ENCODE measurements at places on chromosomes 1 and 21.

DNA sequence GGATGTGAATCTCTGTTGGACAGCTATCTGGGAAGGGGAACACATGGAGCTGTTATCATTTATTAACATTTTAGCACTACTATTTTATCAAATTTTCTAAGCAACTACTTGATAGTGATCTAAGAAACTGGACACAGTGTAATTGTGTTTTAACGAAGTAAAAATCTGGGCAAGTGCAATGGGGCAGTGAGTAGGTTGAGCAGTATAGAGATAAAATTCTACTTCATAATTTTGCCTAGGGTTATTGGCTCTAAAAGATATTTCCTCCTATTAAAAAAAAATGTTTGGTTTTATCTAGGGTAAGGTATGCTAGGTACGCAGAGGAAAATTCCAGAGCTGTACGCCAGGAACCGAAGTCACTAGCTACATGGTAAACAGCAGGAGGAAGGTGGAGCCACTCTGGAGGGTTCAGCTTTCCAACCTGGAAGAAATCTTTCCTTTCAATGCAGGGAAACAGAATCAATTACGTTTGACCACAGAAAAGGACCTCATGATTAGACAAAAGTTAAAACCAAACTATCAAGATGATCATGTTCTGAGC, 43.3 kb downstream of the BCAR3 start:
- no peak for DNase-seq

- no peak for DNase-seq
Observed at GRCh38 chr1:56578138-56578962, 1.0 kb downstream of the PLPP3 start.

DNA sequence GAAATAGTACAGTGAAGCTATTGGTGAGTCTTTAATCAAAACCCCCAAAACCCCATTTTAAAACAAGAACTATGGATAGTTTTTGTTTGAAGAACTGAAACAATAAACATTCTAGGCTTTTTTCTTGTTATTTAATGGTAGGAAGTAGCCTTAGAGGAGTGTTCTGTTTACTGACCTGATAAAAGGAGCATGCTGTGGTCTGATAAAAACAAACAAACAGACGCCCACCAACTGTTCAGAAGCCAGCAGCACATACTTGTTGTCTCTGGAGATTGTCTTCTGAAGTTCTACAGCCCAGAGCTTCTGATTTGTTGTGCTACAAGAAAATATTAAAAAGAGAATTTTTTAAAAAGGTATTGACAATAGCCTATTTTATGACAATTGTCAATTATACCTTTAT, 54.1 kb upstream of the CFAP298 start:
- no peak for DNase-seq

GRCh38 chr1:163655565-163655964, 333.8 kb downstream of the NUF2 start:
- DNase-seq, result no peak

Measured in stimulated activated CD4-positive, alpha-beta T cell treated with anti-CD3 and anti-CD28 coated beads, TNF-alpha, amount 100 ng/mL, for 4 hours (primary cell).